ENCODE measurements at places on chromosomes 6 and 20.

DNA sequence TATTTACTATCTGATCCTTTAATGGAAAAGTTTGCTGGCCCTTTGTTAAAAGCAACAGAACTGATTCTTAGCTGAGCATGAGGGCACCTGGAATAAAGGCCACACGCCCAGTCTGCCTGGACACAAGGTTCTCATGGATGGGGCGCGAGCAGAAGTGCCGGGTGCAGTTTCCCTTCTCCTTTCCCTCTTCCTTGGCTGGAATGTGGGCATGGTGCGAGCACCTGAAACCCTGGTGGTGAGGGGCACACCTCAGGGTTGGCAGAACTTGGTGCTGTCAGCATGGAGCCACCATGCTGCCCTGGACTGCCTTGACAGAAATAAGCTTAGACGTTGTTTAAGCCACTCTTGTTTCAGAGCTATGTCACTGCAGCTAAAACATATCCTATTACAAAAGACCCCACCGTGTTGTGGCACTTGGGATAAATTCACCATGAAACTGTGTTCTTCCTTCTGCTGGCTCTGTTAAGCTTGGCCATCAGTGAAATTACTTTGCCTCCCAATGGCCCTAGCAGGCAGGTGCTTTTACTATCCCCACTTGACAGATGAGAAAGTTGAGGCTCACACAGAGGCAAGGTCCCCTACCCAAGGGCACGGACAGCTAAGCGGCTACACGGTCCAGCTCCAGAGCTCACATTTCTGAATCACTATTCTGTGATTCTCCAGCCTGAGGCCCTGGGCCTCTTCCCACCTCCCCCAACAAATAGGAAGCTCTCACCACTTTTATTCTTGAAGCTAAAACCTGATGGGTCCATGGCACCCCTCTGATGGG, 115.9 kb downstream of the PREX1 start:
- DNase-seq = no peak

GRCh38 chr6:130900913-130901312, 73.7 kb downstream of the SMLR1 start:
- DNase-seq = no peak

- DNase-seq = no peak
Measured at GRCh38 chr6:144360401-144360800, 75.3 kb downstream of the UTRN start.

- DNase-seq = no peak
Measured at GRCh38 chr20:31485450-31486339, 10.6 kb downstream of the REM1 start.

GRCh38 chr6:13884397-13884796, 40.4 kb upstream of the RNF182 start:
- no peak for DNase-seq

DNA sequence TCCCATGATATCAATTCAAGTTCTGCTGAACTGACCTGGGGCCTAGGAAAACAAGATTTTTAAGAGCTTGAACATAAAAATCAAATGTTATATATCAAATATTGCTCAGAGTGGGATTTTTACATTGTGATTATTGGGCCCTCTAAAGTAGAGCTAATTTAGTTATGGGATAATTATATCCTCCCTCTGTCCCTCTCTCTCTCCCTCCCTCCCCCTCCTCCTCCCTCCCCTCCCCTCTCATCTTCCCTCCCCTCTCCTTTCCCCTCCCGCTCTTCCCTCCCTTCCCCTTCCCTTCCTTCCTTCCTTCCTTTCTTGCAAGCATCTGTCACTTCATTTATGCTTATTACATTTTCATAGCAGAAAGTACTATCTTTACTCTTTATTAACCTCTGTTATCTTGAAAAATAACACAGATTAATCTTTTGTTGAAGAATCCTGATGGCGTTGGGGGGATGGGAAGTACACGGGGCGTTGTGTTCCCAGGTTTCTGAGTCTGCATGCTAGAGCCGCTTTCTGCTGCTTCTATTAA, 32.8 kb downstream of the KIF25 start:
- DNase-seq = no peak

- DNase-seq = no peak
Measured at GRCh38 chr6:140713495-140713894, 1339.0 kb upstream of the CITED2 start.

DNA sequence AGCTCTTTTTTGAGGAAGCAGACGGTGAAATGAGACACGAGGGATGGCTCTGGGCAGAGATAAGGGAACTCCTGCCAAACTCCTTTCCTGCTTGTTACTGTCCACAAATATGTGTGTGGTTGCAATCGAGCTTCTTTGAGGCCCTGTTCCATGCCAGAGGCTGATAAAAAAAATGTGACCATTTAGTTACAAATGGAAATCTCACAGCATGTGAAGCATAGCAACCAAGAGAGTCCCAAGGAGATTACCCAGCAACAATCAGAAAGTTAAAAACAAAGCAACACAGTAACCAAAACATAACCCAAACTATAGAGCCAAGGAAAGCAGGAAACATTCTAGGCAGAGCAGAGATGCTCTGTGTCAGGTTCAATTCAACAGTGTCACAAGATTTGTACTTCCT, 35.4 kb upstream of the HMGN3 start:
- DNase-seq = no peak

DNA sequence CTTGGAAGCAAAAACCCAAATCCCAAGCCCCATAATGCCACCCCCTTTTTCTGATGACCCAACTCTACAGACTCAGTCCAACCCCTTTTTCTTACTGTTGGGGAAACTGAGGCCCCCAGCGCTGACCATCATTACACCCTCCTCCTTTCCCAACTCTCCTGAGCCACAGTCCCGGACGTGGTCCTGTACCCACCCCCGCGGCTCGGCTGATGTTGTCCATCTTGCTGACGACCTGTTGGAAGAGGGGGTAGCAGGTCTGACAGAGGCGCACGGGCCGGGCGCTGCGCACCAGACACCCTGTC, 533 bp downstream of the OSTM1 start:
- no peak for DNase-seq

Data from stimulated activated CD4-positive, alpha-beta T cell treated with anti-CD3 and anti-CD28 coated beads, Interleukin-4, amount 100 ng/mL, for 4 hours (primary cell).